ENCODE measurements at places on chromosomes 13 and 19. TPM values are rescaled to one million over a fixed set of nuclear protein-coding genes. Genes with fewer than 3 reads are reported as not detected.
A peak's percentile ranks its signal among the peaks of the same experiment; 100 is the strongest.

SRRM5 gene
- total RNA-seq, result 0.56 TPM

DNA sequence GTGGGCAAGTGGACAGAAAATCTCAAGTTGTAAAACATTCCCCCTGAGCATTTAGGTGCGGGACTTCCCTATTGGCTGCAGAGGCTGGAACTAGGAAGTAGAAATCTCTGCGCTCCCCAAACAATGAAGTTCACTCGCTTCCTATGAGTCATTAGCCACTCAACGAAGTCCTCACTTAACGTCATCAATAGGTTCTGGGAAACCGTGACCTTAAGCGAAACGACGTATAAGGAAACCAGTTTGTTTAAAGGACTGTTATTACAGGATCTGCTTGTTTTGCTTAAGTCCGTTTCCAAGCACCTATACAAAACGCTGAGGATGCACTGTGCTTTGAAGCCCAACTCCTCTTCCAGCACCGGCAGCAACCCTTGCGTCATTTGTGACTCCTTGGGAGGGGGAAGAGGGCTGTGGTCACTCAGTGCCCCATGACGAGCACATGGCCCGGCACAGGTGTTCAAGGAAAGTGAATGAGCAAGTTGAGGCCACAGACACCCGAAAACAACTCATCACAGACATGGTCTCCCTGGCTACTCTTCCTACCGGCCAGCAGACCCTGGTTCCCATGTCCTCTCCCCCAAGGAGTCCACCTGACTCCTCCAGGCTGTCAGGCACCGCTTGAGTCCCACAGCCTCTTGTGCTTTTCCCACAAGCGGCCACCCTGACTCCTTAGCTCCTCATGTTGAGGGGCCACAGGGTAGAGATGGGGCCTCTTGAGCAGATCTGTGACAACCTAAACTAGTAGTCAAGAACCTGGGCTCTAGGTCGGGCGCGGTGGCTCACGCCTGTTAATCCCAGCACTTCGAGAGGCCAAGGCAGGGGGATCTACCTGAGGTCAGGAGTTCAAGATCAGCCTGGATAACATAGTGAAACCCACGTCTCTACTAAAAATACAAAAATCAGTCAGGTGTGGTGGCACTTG lies 4.8 kb downstream of the RPS16 start:
- peak overlapping the region; percentile 22 for H3K4me3 ChIP-seq
- peaks cover 25% of the 10 kb centered on the region for H3K4me1 ChIP-seq
- peaks cover 3% of the 10 kb centered on the region for H3K27me3 ChIP-seq
- peak overlapping the region; percentile 71 for H3K27ac ChIP-seq
- no peak for DNase-seq

- H3K27me3 ChIP-seq, result no peaks in the 10 kb centered on the region
- no peak overlapping the region for H3K4me3 ChIP-seq
- no peak for DNase-seq
- no peak overlapping the region for H3K27ac ChIP-seq
- H3K4me1 ChIP-seq, result no peaks in the 10 kb centered on the region
- no peaks in the 10 kb centered on the region for H3K36me3 ChIP-seq
Measured at GRCh38 chr19:51803967-51804366, 9.0 kb downstream of the FPR3 start.

DNA sequence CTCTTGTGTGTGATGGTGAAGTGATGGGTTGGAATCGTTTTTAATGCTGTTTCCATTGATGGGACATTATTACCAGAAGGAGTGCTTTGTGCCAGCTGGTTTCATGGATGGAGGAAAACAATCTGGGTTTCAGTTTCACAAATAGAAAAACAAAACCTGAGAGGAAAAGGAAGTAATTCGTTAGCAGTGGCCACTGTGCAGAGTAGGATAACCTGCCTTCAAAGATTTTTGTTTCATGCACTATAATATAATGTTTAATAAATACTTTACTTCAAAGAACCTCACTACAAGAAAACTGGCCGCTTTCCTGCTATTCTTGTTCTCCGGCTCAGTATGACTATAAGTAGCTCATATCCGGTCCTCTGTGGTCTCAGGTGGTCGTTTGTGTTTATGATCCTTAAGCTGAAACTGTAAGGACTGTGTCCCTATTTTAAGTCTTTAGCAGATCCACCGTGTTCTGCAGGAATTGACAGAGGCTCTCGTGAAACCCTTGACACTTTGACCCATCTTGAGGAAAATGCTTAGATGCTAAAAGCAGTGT lies 104.7 kb downstream of the GGACT start:
- H3K4me1 ChIP-seq, result peaks cover 28% of the 10 kb centered on the region
- no peak for DNase-seq
- H3K4me3 ChIP-seq, result no peak overlapping the region
- H3K27me3 ChIP-seq, result no peaks in the 10 kb centered on the region

PNMA8B gene
- total RNA-seq, result 2.4 TPM

DAND5 gene
- not detected for total RNA-seq

GRCh38 chr13:51953347-51954195 lies 57.7 kb downstream of the ATP7B start:
- peaks cover 7% of the 10 kb centered on the region for H3K36me3 ChIP-seq
- no peak overlapping the region for H3K27ac ChIP-seq
- H3K4me1 ChIP-seq, result peaks cover 8% of the 10 kb centered on the region
- no peak for DNase-seq

DNA sequence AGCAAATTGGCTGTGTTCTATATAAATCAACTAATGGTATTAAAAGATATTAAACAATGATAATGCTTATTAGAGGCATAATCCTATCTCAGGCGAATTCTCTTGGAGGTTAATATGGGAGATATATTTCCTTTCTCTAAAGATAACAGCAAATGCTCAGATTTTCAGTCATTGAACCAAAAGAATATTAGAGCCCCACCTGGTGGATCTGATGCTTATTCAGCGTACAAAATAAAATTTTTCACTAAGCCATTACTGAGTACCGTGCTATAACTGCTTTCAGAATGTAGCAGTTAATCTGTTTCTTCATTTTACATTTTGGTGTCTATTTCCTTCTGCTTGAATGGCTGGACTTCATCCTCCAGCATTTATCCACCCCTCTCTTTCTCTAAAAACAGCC lies 143.3 kb upstream of the IPO5 start:
- H3K27ac ChIP-seq, result no peak overlapping the region
- no peak for DNase-seq
- peaks cover 17% of the 10 kb centered on the region for H3K27me3 ChIP-seq
- no peak overlapping the region for H3K4me3 ChIP-seq
- no peaks in the 10 kb centered on the region for H3K4me1 ChIP-seq
